ENCODE measurements at places on chromosomes 4 and X.

GRCh38 chr4:128390475-128390996 lies 102.9 kb upstream of the PGRMC2 start:
- no peak for DNase-seq

DNA sequence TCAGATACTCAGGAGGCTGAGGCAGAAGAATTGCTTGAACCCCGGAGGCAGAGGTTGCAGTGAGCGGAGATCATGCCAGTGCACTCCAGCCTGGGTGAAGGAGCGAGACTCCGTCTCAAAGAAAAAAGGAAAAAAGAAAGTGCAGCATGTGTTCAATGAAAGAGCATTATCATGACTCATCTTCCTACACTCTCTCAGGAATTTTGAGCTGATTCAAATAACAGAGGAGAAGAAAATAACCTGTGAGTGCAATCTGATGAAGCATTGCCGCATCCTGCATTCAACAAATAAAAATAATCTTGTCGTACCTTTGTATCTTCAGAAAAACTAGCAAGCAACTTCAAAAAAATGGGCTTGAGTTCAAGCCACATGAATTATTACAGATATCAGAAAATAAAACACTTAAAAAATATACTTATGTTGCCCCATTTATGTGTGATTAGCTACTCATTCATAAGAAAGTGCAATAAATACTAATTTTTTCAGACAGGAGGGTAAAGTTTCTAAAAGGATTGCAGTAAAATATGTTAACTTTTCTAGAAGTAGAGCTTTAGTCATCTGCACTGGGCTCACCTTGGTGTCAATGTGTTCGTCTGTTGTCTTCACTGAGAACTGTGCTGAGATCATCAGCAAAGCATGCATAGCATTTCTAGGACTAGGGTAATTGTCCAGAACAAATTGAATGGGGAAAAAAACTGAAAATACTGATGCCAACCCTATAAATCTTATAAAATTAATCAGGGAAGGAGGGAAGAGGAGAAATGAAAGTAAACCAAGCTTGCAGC lies 90.4 kb upstream of the VCX3B start:
- DNase-seq, result no peak

- no peak for DNase-seq
Measured at GRCh38 chr4:8695237-8696219, 103.0 kb downstream of the CPZ start.

- no peak for DNase-seq
Measured at GRCh38 chrX:123336666-123337065, 152.6 kb downstream of the GRIA3 start.

DNA sequence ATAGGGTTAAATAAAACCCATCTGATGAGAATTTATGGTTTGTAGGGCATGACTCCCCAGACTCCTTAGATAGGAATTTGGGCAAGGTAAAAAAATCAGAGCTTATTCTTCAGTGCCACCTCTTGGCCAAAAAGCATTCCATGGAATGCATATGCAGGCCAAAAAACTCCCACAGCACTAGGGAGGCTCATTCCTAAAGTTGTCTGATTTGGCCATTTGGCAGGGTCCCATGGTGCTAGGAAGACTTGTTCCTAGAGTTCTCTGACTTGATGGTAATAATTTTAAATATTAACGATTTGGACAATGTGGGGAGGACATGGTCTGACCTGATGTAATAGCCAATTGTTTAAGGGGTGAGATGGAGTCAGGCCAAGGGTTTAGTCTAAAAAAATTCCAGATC lies 93.0 kb downstream of the SPIN4 start:
- DNase-seq, result no peak

- no peak for DNase-seq
Measured at GRCh38 chrX:133908223-133908955, 77.0 kb downstream of the GPC3 start.

DNA sequence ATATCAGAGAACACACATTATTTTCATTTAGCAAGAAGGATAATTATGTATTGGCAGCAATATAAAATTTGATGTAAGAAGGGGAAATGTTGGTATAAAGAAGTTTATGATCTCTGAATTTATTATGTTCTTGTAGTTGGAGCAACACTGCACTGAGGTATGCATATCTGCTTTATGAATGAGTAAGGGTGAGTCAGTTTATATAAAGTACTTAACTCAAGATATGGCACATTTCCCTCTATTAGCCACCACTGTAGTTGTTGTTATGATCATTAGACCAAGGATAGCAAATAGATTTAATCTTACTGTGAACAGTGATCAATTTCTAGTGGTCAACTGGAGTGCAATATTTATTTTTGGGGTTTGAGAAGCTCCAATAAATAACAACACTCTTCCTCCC lies 66.6 kb downstream of the SNX25 start:
- no peak for DNase-seq

DNA sequence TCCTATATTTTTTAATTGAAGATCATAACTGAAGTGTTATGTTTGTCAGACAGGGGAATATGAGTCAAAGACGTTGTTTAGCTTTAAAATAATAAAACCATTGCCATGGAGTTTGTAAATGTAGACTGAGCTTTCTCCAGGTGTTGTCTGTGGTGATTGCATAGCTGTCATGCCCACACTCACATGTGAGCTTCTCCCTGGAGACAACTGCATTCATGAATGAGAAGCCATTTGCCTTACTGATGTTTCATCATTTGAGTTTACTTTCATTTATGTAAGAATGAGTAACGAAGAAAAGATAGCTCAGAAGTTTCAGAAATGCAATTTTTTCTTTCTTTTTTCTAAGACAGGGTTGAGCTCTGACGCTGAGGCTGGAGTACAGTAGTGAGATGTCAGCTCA lies 339.1 kb downstream of the GALNTL6 start:
- no peak for DNase-seq

GRCh38 chrX:41664375-41664901 lies 24.3 kb upstream of the GPR34 start:
- no peak for DNase-seq

DNA sequence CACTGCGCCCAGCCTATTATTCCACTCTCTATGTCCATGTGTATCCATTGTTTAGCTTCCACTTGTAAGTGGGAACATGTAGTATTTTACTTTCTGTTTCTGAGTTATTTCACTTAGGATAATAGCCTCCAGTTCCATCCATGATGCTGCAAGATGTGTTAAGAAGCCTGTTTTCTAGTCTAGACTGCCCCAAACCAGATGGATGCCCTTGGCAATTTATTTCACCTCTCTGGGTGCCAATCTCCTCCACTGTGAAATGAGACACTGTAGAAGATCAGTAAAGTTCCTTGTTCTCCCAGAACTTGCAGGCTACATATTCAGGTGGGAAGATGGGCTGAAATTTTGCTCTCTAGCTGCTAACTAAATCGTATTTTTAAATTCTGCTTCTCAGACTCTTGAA lies 72.8 kb downstream of the TSPAN5 start:
- DNase-seq, result no peak

GRCh38 chr4:70426789-70427188 lies 29.0 kb downstream of the OPRPN start:
- no peak for DNase-seq

- DNase-seq, result no peak
Measured at GRCh38 chr4:20554134-20554533, 146.1 kb upstream of the PACRGL start.

- no peak for DNase-seq
Measured at GRCh38 chrX:9853307-9853706, 67.1 kb downstream of the SHROOM2 start.

DNA sequence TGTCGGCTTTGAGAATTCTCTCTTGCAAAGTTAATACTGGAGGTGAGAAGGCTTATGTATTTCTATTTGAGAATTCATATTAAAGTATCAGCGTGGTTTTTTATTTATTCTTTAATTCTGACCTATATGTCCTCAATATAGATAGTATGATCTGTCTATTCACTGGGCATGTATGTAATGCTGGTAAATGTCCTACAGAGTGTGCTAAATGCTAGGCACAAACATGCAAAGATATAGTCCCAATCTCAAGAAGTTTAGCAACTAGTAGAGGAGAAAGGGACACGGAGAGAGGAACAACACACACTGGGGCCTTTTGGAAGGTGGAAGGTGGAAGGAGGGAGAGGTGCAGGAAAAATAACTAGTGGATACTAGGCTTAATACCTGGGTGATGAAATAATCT lies 11.0 kb upstream of the BMPR1B start:
- DNase-seq, result no peak

DNA sequence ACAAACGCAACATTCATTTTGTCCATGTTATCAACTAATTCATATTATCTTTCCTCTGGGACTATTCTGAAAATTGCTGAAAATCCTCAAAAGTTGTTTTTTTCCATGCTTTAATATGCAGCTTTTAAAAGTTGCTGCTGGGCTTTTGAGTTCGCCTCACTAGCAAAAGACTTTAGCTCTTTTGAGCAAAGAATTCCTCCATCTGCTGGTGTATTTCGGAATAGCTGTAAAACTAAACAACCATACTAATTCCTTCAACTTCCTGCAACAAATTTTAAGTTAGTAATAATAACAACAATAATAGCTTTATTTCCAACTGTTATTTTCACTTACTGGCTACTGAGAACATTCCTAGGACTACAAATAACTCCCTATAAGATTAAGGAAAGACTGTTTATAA lies 124.5 kb upstream of the PLAC1 start:
- DNase-seq, result no peak
